ENCODE measurements at places on chromosomes 3 and 15.

GRCh38 chr3:38970851-38971638 is 80.7 kb downstream of the SCN11A start:
- DNase-seq, result no peak

DNA sequence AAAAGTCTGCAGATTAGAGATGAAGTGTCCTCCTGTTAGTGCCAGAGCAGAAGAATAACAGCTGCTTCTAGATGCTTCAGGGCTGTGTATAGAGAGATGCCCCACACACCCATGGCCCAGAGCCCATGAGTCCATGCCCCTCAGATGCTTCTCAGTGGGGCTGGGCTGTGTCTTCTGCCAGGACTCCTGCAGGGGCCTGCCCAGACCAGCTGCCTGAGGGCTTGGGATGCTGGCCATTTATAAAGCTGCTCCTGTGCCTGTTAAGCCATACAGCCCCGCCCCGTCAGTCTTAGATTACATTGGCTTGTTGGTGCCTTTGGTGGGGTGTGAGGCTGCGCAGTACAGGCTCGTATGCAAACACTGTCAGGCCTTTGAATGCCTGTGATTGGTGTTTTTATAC is 318.0 kb upstream of the CTDSPL start:
- DNase-seq, result no peak

DNA sequence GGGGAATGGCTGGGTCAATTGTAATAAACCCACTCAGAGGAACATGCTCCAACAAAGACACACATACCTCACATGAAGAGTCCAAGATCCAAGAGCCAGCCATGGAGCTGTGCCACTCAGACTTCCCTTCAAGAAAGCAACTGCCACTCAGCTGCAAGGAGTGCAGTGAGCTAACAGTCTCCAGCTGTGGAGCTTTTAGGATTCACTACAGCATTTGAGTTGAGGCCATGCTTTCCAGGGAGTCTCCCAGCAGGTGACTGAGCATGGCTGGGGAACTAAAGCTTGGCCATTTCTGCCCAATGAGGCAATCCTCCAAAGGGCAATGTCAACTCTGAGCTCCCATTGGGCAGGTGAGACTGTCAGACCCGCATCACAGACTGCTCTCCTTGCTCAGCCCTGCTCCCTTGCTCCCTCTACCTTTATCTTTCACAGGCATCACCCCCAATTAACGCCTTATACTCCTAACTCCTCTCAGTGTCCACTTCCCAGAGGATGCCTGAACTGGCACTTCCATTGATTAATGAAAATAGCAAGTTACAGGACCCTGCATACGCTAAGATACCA is 165.3 kb upstream of the CTNNB1 start:
- no peak for DNase-seq

GRCh38 chr3:116039651-116039985 is 405.7 kb downstream of the LSAMP start:
- no peak for DNase-seq

DNA sequence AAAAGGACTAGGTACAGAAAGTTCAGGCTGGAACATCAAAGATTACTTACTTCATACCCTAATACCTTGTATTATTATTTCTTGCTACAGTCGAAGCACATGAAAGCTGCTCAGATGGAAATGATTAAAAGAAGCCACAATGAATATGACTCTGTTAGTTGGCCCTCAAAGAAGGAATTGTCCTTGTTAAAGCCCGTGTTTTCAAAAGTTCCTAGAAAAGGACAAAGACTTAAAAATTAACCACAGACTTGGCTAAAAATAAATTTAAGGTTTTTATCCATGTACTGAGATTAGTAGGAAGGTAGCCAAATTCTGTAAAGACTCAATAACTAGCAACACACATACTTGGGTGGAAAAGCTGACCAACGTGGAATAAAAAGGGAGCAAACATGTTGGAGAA is 251.0 kb upstream of the RARB start:
- no peak for DNase-seq

DNA sequence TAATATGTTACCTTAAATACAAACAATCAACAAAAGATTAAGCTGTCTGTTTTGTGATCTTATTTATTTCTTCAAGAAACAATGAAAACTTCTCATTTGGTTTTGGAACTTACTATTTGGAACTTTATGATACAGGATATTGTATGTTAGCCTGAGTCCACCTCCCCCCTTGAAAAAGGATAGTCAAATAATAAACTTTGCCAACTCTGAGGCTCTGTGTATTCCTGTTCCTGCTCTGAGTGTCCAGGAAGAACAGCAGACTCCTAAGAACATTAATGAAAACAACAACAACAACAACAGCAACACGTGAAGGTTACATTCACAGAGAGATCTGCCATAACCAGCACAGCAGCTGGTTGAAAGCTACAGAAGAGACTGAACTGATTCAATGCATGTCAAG is 108.1 kb upstream of the AADACL2 start:
- DNase-seq, result no peak

- no peak for DNase-seq
These were observed 17.0 kb upstream of the TMEM108 start for GRCh38 chr3:133021206-133021605.

- peak; percentile 19 for DNase-seq
These were observed at the start of gene SEMA4B for GRCh38 chr15:90201130-90201943. TSS of gene SEMA4B (plus strand) at chr15:90201330. CDS start at chr15:90201579, 249 bp downstream.

DNA sequence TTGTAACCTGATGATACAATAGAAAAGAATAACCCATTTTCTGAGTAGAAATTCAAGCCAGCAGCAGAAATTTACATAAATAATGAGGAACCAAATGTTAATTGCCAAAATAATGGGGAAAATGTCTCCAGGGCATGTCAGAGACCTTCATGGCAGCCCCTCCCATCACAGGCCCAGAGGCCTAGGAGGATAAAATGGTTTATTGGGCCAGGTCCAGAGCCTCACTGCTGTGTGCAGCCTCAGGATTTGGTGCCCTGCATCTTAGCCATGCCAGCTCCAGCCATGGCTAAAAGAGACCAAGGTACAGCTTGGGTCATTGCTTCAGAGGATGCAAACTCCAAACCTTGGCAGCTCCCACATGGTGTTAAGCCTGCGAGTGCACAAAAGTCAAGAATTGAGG is 352.1 kb upstream of the MEIS2 start:
- no peak for DNase-seq

DNA sequence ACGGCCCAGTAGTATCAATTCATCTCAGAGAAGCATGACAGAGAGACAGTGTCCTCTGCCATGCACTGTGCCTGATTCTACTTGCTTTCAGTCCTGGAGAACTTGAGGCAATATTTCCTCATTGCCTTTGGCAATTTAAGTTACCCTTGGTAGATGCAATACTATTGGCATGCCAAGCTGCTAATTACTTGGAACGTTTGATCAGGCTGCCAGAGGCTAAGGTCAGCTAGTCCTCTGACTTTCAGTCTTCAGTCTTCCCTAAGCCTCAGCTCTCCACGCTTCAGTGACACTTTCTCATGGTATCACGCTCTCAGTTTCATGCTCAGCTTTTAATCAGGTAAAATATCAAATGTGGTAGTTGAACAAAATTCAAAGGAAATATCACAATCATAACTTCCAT is 13.1 kb upstream of the OSBPL11 start:
- DNase-seq, result no peak

DNA sequence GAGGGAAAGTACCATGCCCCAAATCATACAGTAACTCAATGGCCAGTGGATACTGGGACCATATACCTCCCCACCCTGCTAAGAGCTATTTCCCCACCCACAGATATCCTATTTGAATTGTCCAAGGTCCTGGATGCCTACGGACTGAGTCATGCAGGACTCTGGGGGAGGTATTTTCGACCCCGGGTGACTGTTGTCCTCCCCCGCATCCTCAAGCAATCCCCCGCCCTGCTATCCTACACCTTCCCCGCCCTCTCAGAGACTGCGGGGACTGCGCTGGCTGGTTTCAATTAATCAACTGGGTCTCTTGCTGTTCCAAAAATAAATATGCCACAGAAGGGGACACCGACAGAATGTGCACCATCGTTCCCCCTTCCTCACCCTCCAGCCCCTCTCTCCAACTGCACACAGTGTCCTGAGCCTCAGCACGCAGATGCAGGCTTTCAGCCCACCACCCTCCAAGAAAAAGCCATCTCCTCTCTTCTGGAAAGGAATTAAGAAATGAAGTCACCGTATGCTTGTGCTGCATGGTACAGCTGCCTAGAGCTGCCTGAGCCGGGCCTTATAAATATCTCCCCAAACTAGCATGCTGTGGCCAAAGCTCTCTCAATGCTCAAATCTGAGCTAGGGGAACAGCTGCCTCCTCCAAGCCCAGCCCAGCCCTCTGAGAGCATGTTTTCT is 8.1 kb downstream of the CAV3 start:
- DNase-seq, result no peak

DNA sequence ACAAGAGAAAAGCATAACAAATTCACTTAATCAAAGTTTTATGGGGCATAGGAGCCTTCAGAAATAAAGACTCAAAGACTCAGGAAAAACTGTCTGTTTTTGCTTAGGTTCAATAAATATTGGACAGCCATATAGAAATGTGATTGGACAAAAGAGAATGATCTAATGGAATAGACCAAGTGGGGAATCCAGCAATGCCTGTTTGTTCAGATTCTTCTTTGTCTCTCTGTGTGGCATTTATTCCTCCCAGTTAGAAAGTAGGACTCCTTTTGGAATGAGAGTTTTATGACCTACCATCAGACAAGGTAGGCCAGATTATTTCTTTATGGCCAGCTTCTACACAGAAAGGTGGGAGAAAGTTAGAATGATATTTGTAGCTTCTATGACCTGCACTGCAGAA is 1460.1 kb downstream of the OTOL1 start:
- no peak for DNase-seq

GRCh38 chr3:102614021-102614569 is 179.3 kb downstream of the ZPLD1 start:
- no peak for DNase-seq

DNA sequence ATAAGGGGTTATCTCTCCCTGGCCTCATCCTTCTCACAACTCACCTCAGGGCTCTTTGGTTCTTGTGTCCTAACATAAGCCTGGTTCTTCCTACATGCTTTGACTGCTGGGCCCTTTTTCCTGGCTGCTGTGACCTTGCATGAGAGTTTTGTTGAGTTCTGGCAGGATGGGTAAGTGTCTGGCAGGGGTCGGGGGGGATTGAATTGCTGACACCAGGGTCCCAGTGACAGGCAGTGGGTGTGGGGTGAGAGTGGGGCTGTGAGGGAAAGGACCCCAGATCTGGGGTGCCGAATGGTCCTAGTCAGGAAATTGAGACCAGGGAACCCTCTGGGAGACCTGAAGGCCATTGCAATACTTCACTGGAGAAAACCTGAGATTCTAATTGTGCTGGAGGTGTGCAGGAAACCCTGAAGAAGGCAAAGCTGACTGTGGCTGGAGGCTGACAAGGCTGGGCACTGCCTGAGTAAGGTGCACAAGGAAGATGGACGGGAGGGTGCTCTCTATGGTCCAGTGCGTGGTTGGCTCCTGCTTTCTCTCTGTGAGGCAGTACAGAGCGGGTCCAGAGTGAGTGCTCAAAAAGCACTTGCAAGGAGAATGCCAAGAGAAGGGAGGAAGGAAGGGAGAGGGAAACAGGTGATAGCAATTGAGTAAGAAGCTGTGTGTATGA is 76.8 kb downstream of the CLSTN2 start:
- DNase-seq, result no peak

GRCh38 chr3:174340624-174341587 is 518.2 kb upstream of the NAALADL2 start:
- no peak for DNase-seq

DNA sequence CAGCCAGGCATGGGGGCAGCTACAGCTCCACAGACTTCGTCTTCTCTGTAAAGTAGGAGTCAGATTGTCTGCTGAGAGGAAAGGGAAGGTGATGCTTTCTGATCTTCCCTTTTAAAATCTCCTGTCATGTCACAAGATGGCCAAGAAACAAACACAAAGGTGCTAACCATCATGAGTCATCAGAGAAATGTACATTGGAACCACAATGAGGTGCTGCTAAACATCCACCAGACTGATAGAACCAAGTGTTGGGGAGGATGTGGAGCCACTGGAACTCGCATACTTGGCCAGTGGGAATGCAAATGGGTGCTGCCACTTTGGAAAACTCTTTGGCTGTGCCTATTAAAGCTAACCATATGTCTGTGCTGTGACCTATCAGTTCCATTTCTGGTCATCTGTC is 268.8 kb downstream of the SLCO3A1 start:
- no peak for DNase-seq

DNA sequence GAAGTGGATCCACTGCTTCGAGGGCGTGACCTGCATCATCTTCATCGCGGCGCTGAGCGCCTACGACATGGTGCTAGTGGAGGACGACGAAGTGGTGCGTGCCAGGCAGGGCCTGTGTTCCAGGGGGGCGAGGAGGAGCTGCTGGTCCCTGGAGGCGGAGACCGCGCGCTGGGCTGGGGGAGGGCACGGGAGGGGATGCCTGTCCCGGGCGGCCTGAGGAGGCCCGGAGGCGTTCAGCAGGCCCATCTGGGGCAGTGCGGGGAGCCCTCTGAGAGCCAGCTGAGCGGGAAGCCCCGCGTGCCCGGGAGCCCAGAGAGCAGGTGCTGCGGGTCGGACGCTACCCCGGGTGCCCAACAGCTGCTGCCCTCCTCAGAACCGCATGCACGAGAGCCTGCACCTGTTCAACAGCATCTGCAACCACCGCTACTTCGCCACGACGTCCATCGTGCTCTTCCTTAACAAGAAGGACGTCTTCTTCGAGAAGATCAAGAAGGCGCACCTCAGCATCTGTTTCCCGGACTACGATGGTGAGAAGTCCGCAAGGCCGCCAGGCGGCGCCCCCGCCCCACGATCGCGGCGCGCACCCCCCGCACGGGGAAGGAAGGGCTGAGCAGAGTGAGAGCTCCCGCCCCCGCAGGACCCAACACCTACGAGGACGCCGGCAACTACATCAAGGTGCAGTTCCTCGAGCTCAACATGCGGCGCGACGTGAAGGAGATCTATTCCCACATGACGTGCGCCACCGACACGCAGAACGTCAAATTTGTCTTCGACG is 2.9 kb downstream of the GNAT1 start:
- peak; percentile 77 for DNase-seq

GRCh38 chr15:95457520-95457919 is 873.0 kb upstream of the NR2F2 start:
- DNase-seq, result no peak

DNA sequence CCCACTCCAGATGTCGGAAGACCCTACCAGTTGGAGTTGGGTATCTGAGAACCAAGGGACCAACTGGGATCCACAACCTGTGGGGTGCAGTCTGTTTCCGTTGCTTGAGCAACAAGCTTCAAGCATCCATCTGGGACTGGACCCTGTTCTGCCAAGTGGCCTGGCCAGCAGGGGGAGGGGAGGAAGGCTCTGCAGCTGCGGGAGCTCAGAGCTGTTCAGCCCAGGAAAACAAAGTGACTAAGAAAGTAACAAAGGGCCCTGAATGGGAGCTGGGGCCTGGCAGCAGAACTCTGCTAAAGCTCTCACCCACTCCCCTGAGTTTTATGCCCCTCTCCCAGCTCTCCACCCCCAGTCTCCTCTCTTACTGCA is 2.7 kb downstream of the TYRO3 start:
- no peak for DNase-seq

DNA sequence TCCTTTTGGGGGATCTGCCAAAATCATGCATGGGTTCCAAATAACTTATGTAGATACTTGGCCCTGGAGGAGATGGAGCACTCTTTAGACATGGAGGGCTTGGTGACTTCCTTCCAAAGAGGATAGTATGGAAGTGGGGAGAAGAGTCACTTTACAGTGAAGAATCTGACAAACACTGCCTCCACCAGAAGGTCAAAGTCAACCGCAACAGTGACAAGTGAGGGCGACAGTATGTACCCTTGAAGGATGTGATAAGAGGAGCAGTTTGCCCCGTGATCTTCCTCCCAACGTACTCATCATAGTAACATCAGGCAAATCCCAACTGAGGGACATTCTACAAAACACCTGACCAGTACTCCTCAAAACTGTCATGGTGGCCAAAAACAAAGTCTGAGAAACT is 62.0 kb downstream of the LMCD1 start:
- no peak for DNase-seq
